ENCODE measurements at places on chromosomes 3 and 15.
A peak's percentile ranks its signal among the peaks of the same experiment; 100 is the strongest.

GRCh38 chr15:44458429-44458828 is 31.0 kb downstream of the CTDSPL2 start:
- no peak for DNase-seq

GRCh38 chr15:101615414-101615985 is 36.7 kb downstream of the TM2D3 start:
- DNase-seq = peak; percentile 80

DNA sequence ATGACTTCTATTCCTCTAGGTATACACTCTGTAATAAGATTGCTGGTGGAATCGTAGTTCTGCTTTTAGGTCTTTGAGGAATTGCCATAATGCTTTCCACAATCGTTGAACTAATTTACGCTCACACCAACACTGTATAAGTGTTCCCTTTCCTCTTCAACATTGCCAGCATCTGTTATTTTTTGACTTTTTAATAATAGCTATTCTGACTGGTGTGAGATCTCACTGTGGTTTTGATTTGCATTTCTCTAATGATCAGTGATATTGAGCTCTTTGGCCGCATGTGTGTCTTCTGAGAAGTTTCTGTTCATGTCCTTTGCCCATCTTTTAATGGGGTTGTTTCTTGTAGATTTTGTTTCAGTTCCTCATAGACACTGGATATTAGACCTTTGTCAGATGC is 12.8 kb downstream of the NXPE3 start:
- DNase-seq = no peak

DNA sequence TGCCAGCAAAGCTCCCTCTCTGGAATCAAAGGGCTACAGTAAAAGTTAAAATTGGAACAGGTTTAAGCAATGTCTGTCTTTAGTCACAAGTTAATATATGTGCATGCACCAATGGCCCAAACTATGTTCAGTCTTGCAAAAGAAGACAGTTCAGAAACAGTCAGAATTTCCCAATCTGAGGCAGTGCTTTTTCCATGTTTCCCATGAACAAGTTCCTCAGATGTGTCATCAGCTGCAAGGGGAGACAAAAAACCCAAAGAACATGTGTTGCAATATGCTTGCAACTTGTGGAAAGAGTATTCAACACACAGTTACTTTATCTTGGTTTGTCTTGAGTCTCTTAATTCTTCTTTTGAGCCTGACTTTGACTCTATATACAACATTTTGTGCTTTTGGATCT is 148.4 kb downstream of the USP13 start:
- peak; percentile 37 for DNase-seq

DNA sequence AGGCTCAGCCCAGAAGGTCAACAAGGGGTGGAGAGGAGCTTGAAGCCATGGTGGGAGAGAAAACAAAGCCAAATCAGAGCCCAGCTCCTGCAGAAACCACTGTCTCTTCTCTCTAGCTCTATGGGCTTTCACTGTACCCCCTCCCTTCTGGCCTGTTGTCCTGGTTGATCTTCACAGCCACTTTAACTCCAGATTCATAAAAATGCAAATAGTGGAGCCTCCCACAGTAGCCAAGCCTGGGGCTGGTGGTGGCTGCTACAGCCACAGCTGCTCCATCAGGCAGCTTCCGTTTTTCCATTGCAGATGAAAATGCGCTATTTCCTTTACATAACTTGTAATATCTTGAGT is 20.7 kb upstream of the CAV3 start:
- no peak for DNase-seq

GRCh38 chr3:193830791-193831191 is 237.8 kb downstream of the OPA1 start:
- DNase-seq = no peak

GRCh38 chr3:30248423-30248822 is 358.0 kb upstream of the TGFBR2 start:
- no peak for DNase-seq

DNA sequence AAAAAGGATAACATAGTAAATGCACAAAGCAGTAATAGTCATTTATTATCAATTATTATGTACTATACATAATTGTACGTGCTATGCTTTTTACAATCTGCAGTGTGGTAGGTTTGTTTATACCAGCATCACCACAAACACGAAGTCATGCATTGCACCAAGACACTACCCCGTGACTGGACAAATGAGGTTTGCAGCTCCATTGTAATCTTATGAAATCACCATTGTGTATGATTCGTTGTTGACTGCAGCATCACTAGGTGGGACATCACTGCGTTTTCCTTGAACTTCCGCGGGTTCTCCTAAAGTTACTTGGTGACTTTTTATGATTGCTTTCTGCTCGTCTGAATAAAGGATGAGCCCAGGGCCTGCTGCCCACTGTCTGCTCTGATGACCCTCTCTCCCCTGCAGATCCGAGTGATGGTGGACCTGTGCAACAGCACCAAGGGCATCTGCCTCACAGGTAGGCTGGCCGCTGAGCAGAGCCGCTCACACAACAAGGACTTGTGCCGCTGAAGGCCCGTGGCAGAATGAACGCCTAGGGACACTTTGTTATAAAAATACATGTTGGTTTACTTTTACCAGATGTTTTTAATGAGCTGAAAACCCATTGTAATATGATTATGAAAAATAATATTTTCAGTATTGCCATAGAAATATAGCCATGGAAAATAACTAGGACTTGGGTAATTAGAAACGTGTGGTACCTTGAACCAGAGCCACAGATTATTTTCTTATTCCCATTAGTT is 35.8 kb downstream of the GLDN start:
- DNase-seq = peak; percentile 22

GRCh38 chr15:82808634-82809041 is 790 bp upstream of the WHAMM start:
- DNase-seq = peak; percentile 18

GRCh38 chr3:117059067-117059955 is 349.7 kb downstream of the TUSC7 start:
- DNase-seq = peak; percentile 17

GRCh38 chr15:83198476-83198875 is 9.1 kb downstream of the HDGFL3 start:
- DNase-seq = no peak
